ENCODE measurements at places on chromosomes 1 and 21.

DNA sequence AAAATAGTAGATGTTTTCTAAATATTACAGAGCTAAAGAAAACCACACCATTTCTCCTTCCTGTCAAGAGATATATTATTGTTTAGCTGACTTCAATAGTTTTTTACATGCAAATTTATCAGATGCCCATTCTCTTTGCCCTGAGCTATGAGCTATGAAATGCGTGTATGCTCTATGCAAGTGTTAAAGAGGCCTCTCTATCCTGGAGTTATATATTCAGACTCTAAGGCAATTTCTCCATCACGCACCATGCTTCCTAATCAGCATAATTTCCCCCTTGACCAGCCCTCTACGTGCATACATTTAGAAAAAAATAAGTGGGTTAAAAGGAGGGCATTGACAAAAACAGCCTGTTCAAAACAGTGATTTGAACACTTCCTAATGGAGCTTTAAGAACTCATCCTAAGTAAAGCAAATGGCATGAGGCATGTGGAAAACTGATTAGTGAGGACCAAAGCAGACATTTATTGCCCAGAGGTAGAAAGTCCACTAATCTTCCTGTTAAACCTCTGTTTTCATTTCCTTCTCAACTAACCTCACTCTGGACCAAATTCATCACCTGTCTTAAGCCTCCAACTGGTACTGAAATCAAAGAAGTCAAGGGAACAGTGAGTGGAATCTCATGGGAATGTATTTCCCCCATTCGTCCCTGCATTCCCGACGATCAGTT is 565.8 kb upstream of the PKN2 start:
- DNase-seq = no peak

GRCh38 chr1:216119600-216119999 is 303.6 kb downstream of the USH2A start:
- no peak for DNase-seq

DNA sequence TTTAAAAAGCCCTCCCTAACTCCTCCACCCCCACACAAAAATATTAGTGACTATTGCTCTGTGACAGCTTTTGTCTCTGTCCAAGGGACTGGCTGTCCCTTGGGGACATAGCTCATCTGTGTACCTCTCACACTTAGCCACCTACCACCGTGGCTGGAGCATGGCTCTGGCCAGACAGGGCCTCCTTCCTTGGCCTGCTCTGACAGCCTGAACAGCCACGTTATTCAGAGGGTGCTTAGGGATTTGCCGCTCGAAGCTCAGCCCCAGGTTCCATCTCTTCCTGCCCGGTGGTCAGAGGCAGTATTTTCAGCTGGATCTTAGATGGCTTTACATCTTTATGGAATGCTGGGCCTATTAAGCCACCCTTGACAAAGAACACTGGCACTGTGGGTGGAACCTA is 6.1 kb upstream of the CELSR2 start:
- DNase-seq = no peak

DNA sequence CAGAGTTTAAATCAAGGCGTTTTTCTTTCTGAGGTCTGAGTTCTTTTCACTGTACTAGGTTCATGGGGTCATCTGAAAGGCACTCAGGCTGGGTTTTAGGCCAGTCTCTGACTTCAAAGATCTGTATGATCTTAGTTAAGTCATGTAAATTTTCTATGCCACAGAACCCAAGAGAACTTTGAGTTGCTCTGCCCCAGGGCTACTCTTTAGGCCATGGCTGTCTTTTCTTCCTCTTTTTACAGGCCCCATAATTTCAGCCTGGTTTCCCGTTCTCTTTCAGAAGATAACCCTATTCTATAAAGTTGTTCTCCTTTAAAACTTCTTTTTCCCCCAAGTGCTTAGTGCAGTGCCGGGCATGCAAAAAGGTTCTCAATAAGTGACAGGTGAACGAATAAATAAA is 26.1 kb downstream of the METTL13 start:
- DNase-seq = no peak

- no peak for DNase-seq
Observed at GRCh38 chr1:20373286-20373685, 82.6 kb downstream of the VWA5B1 start.

- no peak for DNase-seq
Observed at GRCh38 chr1:58497499-58497898, 49.0 kb downstream of the OMA1 start.

DNA sequence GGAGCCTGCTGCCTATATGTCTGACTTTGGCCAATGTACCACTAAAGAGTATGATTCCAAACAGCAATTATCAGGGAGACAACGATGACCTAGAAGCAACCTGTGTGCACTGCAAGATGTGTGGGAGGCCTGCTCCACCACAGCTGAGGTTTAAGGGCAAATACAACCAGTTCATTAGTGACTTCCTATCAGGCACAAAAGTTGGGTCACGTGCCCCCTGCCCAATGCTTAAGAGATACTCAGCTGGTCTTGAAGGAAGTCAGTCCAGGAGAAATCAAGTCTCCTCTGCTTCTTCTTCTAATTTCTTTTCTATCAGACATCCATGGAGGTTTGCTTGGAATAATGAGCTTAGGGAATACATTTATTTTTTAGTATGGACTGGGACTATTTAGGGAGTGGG is 296.0 kb downstream of the HLX start:
- DNase-seq = no peak

GRCh38 chr1:187933562-187934419 is 1105.0 kb downstream of the PLA2G4A start:
- DNase-seq = no peak

DNA sequence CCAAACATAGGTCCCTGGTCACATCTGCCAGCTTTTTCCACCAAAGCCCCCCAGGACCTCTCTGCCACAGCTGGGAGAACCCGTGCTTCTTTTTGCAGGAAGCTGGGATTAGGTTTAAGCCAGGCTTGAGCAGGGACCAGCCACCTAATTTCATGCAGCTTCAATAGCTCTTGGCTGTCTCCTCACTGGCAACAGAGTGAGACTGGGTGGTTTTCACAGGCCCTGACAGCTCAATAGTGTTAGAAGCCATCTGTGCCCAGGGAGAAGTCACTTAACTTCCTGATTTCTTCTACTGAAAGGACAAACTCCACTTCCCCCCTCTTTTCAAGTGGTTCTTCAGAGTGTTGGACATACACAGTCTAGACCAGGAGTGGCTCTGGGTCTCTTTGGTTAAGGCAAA is 20.4 kb upstream of the SRSF4 start:
- no peak for DNase-seq

DNA sequence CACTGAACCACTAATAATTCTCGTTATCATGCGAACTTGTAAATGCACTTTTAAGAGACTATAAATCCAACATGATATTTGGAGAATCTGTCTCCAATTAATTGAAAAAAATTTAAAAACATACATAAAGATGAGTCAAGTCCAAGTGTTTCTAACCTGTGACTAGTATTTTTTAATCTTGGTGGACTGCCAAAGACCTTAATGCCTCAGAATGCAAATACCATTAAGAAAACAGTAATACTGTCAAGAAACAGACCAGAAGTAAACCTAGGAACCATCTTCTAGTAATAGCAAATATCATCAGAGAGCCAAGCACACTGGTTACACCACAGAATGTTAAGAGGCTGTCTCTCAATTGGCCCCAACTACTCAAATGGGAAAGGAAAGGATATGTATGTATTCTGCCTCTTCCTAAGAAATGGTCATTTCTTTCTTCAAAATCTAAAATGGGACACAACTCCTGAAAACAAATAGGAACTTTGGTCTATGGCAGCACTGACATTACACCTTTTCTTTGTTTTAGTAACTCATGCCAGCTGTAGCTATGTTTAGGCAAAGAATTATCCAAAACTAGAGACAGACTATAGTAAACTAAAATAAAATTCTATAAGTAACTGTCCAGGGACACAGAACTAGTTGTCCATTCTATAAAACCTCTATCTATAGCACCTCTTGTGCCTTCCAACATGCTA is 15.8 kb downstream of the SCYL3 start:
- DNase-seq = no peak

DNA sequence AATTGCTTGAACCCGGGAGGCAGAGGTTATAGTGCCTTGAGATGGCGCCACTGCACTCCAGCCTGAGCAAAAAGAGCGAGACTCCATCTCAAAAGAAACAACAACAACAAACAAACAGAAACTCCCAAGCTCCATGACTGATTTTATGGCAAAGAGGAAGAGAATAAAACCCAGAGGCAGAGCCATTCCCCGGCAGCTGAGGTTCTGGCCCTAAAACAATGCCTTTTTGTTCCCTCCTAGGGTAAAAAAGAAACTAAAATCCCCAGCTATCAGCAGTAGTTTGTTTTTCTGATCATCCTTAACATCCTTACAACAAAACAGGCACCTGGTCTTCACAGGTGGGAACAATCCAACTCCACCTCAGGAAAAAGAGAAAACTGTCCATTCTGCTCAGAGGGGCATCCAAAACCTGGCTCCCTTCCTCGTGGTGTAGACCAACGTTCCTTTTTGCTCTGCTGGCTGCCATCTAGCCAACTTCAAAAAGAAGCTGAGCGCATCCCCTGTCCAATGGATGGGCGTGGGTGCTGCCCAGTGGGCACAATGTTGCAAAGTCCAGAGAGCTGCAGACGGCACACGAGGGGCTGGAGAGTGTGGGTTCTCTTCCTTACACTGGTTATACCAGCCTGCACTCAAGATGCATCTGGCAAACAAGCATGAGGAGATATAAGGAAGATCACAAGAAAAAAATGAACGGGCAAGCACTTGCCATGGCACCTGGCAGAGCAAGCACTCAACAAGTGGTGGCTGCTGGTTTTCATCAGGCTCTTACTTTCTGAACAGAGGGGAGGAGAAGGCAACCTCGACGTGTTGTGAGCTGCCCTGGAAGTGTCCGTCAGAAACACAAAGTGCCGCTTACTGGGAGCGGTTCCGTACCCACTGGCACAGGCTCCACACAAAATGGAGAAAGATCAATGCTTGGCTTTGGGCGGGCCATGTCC is 54.7 kb downstream of the SLC66A1 start:
- DNase-seq = no peak

DNA sequence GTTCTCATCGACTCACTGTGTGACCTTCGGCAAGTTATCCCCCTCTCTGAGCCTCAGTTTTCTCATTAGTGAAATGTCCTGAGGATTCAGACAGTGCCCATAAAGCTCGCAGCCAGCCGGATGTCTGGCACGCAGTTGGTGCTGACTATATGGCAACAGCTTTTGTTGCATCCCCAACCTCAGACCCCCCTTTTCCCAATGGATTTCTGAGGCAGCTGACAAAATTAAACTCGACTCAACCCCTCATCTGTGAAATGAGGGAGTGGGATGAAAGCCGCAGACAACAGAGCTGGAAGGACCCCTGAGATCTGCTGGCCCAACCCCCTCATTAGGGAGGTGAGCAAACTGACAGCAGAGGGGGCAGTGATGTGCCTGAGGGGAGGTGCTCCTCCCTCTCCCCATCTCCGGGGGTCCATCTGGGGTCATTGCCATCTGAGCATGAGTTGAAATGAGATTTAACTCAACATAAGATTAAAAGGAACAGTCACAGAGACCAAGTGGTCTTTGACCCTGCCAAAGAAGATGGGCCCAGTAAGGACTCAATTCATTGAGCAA is 40.4 kb downstream of the NKAIN1 start:
- DNase-seq = no peak

DNA sequence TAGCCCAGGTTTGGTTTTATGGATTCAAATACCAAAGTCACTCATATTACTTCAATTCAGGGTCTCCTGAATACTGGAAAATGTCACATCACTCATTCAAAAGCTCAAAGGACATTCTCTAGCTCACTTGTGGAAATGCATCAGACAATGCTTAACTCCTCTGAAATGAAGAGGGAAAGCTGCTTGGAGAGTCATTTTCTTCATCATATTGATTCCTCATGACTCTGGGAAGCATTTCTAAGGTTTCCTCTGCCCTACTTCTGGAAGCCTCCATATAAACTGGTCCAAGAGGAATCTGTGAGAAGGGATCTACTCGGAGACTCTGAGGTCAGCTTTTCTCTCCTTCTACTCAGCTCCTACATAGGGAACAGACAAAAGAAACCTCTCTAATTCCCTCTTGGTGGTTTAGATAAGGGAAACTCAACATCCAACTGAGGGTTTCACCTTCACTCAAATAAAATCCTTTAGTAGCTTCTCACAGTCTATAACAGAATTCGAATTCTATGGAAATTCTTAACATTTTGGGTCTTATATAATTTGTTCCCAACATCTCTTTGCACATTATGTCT is 36.4 kb upstream of the RBBP5 start:
- DNase-seq = no peak

DNA sequence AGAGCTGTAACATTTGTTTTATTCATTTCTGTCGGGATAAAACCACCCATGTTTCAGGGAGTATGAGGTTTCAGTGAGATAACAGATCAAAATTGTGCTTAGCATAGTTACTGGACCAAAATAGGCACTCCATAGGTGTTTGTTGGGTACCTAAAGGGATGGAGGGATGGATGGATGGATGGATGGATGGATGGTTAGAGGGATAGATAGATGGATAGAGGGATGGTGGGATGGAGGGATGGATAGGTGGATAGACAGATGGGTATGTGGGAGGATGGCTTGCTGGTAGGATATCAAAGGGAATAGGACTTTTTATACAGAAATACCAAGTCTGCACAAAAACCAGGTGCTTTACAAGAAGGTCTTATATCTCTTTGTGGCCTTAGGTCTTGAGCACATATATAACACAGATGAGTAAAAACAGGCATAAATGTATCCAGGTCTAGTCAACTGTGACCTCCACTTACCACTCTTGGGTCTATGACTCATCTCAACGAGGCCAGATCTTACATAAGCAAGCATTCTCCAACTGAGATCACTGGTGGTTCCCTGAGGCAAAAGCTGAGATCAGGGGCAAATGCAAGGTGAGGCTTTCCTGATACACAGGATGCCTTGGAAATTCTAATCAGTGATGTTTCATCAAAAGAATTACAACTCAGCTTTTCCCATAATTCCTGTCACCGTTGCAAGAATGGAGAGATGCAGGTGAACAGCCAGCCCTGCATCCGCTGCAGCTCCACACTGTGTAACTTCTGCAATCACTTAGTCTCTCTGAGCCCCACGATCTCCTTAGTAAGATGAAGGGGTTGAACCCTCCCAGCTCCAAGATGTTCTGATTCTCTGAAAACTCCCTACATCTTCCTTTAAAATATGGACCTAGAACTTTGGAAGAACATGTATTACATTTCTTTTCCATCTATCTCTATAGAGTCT is 32.0 kb downstream of the PTAFR start:
- DNase-seq = no peak

DNA sequence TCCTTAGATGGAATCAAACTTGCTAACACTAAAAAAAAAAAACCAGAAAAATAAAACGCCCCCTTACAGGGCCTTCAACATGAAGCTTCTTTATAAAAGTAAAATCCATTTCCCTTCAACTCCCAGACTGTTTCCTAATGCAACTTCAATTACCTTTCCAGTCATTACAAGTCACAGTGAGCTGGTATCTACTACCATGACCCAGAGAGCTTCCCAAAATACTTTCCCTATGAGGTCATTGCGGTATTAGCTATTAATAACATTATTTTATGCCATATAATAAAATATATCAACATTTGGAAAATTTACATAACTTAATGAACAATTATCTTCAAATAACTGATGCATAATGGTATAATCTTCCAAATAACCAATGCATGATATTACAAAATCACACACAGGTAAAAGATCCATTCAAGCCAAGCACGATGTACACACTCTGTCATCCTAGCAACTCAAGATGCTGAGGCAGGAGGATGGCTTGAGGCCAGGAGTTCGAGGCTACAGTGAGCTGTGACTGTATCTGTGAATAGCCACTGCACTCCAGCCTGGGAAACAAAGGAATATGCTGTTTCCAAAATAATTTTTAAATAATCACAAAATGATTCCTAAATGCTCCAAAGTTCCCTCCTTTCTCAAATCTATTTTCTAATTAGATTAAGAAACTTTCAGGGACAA is 24.1 kb downstream of the EIF4G3 start:
- no peak for DNase-seq

GRCh38 chr21:42474043-42474831 is 21.8 kb downstream of the RSPH1 start:
- DNase-seq = no peak

- DNase-seq = no peak
Observed at GRCh38 chr1:239537795-239538194, 151.4 kb downstream of the CHRM3 start.

All from SK-N-MC (cell line).